ENCODE measurements at places on chromosomes 6 and 20.

GRCh38 chr6:21587179-21587960 is 6.2 kb upstream of the SOX4 start:
- peak; percentile 43 for DNase-seq

DNA sequence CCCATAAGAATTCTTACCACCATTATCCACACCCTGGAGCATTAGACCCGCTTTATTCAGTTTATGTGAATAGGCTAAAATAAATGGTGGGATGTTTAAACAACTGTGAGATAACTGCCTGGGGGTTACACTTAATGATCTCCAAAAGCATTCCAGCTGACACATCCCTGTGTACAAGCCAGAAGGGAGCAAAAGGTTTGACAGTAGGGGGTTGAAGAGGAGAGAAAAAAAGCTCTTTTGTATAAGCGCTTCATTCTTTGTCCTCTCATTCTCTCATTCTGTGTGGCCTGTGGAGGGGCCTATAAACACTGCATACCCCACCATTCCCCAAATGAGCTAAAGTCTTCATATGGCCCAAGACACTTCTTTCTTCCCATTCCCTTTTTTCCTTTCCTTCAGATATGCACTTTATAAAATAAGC is 30.8 kb upstream of the COL21A1 start:
- no peak for DNase-seq

- DNase-seq = peak; percentile 27
Observed at GRCh38 chr6:108584323-108584722, 23.6 kb downstream of the FOXO3 start.

DNA sequence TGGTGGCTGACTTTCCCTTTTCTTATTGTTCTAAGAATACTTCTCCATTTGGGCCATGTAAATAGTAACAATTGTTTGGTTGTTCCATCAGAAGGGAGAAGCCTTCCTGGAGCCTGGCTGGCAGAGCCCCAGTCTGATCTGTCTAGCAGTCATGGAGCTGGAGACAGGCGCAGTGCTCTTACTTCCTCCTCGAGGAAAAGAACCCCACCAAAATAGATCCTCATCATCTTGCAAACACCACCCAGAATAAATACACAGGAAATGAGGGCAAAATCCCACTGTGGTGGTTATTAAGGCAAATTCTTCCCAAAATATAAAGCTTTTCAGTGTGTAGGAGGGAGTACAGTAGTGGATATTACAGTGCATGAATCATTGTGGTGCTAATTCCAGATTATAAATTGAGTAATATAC is 195.1 kb upstream of the SGK1 start:
- peak; percentile 59 for DNase-seq

DNA sequence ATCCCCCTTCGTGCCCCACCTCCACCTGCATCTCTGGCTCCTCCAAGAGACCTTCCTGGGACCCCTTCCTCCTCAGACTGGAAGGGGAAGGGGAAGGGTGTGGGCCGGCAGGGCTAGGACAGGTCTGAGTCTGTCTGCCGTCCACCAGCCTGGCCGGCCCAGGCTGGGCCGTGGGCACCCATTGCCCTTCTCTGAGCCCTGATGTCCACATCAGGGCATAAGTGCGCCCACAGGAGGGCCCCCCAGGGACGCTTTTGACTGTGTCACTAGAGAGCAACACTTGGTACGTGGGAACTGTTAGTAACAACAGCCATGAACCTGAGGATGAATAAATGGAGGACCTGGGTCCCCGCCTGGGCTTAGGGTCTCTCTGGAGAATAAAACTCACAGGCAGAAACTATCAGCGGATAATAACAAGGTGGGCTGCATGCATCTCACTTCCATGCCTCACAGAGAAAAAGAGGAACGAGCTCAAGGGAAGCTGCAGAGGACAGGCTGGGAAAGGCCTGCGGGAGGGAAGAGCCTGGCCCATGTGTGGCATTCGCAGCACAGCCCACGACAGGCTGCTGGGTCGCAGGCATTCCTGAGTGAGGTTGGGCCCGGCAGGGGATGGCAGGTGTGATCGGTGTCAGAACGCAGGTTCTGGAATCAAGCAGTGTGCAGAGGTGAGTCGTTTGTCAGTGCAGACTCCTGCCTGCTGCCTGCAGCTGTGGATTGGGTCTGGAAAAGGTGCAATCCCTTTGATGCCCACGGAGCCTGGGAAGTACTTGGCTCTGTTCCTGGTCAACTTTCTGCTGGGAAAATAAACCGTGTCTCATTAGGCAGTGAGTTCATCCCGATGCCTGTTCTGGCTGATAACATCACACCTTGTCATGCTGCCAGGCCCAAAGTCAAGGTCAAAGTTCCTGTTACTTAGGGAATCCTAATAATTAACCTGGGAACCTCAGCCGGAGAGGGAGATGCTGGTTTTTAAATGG is 60.9 kb downstream of the BCAS4 start:
- DNase-seq = peak; percentile 27

DNA sequence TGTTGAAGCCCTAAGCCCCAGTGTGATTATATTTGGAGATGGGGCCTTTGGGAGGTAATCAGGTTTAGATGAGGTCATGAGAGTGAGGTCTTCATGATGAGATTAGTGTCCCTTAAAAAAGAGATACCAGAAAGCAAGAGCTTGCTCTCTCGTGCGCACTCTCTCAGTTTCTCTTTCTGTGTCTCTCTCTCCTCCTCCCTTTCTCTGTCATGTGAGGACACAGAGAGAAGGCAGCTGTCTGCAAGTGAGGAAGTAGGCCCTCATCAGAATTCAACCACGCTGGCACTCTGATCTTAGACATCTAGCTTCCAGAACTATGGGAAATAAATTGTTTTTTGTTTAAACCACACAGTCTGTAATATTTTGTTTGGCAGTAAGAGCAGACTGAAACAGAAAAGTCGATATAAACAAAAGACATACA is 180.5 kb downstream of the IBTK start:
- DNase-seq = no peak

DNA sequence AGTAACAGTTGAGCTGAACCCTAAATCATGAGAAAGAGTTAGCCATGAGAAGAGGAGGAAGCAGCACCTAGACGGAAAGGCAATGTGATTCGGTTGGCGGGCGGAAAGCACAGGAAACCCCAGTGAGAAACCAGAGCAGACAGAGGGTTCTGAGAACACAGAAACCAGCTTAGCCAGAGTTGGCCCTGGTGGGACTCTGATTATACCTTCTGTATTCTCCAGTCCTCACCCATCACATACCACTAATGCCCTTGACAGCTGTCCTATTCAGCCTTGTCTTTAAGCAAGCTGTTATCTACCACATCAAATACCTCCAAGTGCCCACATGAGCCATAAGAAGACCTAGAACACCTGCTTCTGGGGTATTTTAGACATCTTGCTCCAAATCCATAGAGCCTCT is 58.9 kb upstream of the LRRC1 start:
- no peak for DNase-seq

- peak; percentile 34 for DNase-seq
Observed at GRCh38 chr6:25278261-25278913, 787 bp upstream of the CARMIL1 start.

Data from NCI-H226 (cell line).